ENCODE measurements at places on chromosomes 4 and X.

- no peak for DNase-seq
Observed at GRCh38 chr4:54541426-54542118, 116.2 kb upstream of the KIT start.

- no peak for DNase-seq
Observed at GRCh38 chr4:174244441-174244840, 39.0 kb downstream of the FBXO8 start.

DNA sequence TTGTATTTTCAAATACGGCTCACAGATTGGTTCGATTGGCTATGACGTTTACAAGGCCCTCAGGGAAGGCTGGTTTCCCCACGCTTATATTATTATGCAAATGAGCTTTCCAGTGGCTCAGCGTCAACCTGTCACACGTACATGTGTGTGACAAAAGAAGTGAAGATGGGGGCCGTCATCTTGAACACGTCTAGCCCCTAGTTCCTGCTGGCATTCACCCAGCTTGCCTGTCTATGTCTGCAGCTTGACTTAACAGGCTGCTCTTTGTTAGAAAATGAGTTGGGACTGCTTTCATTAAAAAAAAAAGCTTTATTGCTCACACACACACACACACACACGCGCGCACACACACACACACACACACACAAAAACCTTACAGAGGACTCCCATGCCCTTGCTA lies 283.6 kb upstream of the CTSO start:
- no peak for DNase-seq

- no peak for DNase-seq
Observed at GRCh38 chrX:28599957-28600356, 12.7 kb downstream of the IL1RAPL1 start.

DNA sequence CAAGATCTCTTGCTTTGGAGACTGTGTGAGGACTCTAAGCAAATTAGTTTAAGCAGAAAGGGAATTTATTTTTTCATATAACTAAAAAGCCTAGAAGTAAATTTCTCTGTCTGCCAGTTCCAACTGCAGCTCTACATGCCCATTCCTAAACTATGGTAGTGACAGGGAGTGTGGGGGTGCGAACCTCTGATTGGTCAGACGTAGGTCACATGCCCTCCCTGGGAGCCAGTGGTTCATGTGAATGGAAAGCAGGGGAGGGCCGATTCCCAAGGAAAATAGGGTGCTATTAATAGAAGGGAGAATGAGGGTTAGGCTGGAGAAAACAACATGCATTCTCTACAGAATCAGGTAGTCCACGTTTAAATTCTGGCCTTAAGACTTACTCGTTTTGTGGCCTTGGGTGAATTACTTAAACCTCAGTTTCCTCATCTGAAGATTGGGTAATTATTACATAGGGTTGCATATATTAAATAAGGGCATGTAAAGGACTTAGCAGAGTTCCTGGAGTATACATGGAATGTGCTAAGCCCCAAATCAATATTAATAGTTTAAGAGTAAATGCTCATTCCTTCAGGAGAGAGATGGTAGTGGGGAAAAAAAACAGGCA lies 7.2 kb downstream of the RAB33B start:
- no peak for DNase-seq

DNA sequence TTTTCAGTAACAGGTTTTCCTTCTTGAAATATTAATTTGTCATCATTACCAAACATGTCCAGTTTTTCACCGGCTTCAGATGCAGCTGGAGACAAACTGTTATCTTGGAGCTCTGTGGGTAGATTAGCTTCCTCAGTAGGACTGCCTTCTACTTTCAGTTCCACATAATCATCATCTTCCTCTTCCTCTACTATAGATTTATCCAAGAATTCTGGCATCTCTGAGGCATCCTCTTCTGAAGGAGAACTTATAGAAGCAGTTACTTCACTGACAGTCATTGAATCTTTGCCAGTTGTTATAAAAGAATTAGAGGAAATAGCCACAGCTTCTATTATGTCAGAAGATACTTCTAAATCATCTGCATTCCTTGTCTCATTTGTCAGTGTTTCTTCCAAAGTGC lies 162.9 kb downstream of the LRBA start:
- DNase-seq = no peak

DNA sequence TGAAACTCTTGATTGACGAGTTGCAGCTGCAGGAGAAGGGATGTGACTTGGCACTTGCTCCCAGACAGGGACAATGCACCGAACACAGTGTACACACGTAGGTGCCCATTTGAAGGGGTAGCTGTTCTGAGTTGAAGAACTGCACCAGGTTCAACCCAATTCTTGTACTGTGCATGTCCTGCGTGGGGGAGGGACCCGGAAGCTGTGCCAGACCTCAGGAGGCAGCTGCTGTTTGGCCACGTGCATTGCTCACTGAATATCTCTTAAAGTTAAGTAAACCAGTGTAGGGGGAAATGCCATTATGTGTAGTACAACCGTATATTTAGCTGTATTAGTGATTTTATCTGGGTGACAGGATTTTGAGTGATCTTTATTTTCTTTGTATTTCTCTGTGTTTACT lies 12.0 kb upstream of the RBBP7 start:
- DNase-seq = no peak

DNA sequence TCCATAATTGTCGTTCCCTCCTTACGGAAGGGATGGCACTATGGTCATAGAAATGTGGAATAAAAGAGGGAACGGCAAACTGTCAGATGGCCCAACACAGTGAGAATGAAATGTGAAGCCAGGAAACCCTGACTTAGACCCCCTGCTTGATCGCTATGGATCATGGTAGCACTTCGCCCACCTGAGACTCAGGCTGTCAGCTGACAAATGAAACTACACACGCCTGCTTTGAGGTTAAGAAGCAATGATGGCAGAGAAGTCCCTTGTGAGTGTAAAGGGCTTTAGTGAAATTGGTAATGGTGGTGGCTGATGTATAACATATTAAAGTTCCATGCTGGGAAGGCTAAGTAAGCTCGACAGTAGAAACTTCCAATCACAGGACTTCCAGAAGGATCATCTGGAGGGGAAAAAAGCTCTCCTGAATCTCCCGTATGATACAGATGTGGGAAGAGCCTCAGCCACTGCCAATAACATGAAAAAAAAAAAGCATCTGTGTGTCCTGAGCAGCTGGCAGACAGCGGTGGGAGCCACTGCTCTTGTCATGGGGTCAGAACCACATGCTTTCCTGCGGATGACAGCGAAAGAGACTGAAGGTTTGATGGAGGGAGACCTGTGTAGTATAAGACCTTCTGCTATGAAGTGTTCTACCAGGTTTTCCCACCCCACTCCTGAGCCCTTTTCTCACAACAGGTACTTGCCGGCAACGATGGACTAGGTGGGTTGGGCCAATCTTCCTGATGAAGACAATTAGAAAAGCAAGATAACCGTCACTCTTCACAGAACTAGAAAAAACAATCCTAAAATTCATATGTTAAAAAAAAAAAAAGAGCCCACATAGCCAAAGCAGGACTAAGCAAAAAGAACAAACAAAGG lies 107.6 kb downstream of the AFAP1 start:
- DNase-seq = no peak

DNA sequence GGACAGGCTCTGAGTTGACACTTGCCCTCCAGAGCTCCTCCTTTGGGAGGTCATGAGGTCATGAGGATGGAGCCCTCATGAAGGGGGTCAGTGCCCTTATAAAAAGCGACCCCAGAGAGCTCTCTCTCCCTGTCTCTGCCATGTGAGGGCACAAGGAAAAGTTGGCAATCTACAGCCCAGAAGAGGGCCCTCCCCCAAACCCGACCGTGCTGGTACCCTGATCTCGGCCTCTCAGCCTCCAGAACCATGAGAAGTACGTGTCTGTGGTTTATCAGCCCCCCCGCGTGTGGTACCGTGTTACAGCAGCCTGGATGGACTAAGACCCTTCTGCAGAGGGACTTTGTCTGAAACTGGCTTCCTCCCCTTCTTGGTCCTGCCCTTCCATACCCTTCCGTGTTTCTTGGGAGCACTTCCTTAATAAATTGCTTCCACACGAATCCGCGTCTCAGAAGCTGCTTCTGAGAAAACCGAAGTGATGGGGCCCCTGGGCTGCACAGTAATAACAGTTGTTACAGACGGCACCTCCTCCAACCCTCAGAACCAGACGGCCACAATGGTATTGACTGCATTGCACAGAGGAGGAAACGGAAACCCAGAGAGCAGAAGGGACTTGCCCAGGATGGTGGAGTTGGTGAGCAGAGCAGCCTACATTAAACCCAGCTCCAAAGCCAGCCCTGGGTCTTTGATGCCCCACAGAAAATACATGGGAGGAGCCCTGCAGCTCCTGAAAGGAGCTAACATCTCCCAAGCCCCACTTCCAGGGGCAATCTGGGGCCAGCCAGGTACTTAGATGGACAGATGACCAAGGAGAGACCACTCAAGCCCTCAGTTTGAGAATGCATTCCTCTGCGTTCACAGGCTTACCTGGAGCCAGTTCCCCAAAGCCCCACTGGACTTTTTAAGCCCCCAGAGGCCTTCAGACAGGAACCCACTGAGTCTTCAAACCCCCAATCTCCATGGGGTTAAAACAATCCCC lies 242.7 kb downstream of the BCOR start:
- DNase-seq = no peak

DNA sequence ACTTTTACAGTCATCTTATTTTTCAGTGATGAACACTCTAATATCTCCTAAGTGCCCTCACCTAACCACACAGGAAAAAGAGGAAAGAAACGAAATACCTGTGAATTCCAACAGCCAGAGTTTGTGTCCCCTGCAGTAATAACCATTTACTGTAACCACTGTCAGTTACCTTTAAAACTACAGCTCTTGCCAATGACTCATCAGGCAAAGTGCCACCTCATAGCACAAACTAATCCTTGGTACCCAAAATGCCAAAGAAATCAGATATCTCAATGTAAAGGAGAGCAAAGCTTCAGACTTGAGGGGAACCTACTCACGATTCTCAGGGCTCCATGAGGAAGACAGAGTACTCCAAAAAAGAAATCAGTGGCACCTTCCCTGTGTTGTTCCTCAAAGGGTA lies 146.5 kb downstream of the NDST3 start:
- no peak for DNase-seq

DNA sequence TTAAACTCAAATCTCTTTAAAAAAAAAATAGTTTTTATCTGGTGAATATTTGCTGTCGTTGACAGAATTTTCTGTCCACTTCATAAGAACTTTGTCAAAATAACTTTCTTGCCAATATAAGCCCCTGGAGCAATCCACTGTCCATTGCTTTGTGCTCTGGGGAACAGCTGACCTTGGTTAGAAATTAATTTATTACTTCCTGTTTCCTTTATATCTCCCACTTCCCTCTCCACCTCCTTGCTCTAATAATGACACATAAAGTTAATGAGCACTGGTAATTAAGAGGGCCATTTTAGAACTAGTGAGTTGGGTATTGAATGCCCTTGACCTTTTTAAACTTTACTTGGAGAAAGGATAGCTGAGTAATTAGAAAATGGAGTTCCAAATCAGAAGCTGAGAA lies 151.3 kb upstream of the LEF1 start:
- no peak for DNase-seq

- DNase-seq = no peak
Observed at GRCh38 chr4:4789462-4789861, 70.0 kb upstream of the MSX1 start.

DNA sequence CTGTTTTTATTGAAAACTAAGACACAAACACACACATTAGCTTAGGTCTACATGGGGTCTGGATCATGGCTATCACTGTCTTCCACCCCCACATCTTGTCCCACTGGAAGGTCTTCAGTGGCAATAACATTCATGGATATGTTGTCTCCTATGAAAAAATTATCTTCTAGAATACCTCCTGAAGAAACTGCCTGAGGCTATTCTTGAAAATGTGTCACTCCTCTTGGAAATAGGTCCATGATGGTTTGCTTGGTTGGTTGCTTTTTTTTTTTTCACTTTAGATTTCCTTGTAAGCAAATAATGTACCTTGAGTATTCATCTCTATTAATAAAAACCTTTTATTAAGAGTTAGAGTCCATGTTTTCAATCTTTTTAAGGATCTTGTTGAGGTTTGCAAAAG lies 195.3 kb upstream of the PDE5A start:
- DNase-seq = no peak

GRCh38 chrX:6203462-6204215 lies 25.0 kb downstream of the NLGN4X start:
- DNase-seq = no peak

GRCh38 chrX:45842207-45842925 lies 641.7 kb upstream of the DIPK2B start:
- no peak for DNase-seq

- no peak for DNase-seq
Observed at GRCh38 chrX:119071381-119071780, 1.4 kb upstream of the CT47C1 start.

GRCh38 chr4:171710743-171711142 lies 102.5 kb upstream of the GALNTL6 start:
- DNase-seq = no peak

- no peak for DNase-seq
Observed at GRCh38 chr4:40842725-40843423, 93.1 kb downstream of the NSUN7 start.

- no peak for DNase-seq
Observed at GRCh38 chr4:167802463-167803212, 289.7 kb upstream of the ANXA10 start.

Data from astrocyte of the cerebellum (primary cell).